ENCODE measurements at places on chromosomes 16 and 17.

DNA sequence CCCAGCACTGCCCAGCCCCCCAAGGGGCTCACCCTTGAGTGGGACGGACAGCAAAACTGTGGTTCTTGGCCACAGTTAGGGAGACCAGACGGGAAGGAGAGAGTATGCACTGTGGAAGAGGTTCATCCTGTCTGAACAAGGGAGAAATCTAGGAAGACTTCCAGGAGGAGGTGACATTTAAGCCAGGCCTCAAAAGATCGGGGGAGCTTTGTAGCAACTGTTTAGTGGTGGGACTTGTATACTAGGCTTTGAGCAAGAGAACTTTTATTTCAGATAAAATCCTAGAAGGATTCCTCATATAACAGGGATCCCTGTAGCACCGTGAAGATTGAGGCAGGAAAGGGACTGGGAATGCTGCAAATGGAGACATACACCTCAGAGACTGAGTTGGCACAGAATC lies 30.8 kb downstream of the SREBF1 start:
- no peak for DNase-seq

DNA sequence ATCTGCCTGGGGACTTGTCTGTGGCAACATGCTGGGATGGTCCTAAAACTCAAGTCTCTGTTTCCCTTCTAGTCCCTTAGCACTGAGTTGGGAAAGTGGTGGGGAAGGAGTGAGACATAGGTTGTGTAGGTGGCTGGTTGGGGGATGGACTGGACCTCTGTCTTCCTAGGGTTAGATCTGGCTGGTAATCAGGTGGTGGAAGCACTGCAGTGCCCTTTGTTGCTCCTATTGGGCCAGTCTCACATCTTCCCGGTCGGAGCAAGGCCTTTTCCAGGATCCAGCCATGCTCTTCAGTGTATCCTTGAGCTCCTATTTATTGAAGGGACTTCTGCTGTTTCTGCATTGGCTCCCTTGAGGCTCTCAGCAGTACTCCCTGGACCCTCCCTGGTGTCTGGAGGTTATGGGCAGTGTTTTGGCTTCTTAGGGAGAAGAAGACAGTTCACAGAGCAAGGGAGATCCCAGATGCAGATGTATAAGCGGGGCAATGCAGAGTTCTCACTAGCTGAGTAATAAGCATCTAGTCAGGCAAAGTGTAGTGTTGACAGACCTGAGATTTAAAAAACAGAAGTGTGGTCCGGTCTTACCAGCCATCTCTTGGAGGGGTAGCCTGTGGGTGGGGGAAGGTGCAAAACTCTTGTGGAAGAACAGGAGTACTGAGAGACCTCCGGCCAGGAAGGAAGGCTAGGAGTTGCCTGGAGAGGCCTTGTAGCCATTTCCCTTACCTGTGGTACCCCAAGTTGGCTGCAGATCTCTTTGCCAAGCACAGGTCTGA lies 1.3 kb upstream of the NUTF2 start:
- no peak for DNase-seq

DNA sequence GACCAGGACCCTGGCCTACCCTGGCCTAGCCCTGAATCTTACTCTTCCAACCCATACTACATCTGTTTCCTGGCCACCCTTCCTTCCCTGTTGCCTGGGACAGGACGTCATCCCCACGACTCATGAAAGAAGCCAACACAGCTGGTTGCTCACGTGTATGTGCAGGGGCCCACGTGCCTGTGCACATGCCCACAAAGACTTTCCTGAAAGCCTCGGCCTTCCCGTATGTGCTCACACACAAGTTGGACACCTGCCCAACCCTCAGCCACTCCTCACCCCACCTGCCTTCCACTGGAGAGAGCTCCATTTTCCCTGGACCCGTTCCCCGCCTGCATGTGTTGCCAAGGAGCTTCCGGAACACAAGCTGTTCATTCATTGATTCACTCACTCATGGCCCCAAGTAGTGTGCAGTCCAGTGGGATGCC lies 7.0 kb downstream of the PLXDC1 start:
- no peak for DNase-seq

- no peak for DNase-seq
Measured at GRCh38 chr17:34318474-34318873, 761 bp upstream of the CCL8 start.

DNA sequence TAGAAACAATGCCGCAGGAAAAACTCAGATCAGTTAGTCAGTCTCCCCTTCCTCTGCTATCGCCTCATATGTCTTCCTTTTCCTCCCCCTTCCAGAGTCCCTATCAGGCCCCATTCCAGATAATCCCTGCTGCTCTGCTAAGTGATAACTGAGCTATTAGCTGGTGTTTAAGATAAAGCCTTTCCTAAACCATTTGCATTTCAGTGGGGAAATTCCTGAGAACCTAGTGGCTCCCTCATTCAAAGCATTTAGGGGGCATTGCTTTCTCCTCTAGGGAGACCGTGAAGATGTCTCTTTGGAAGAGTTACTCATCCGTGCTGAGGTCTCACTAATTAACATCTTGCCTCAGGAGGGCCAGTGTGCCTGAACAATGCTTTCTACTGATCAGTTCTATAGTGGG lies 401.6 kb downstream of the NPIPA7 start:
- no peak for DNase-seq

GRCh38 chr16:54370278-54371040 lies 83.9 kb upstream of the IRX3 start:
- DNase-seq = no peak

GRCh38 chr16:68310774-68311511 lies at the start of the genes PRMT7 and SLC7A6OS:
PRMT7 (plus strand) TSS chr16:68311019; CDS start chr16:68315980, 4,961 bp downstream.
SLC7A6OS (minus strand) TSS chr16:68310946; CDS start chr16:68310926, 20 bp downstream.
- DNase-seq = peak; percentile 87

DNA sequence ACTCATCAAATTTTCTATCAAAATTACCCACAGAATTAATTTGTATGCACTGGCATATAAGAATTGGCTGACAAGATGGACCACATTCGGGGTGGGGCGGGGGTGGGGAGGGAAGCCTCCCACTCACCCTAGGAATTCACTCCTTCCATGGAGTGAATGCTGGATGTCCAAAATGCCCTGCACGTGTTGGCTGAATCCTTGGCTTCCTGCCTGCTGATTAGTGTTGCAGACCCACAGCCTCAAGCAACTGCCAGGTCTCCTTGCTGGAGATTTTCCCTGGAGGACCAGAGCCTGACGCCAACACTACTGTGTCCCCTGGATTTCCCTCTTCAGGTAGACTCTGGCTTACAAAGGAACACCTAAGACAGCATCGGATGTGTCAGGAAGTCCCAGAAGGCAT lies 575.7 kb upstream of the CDH11 start:
- no peak for DNase-seq

DNA sequence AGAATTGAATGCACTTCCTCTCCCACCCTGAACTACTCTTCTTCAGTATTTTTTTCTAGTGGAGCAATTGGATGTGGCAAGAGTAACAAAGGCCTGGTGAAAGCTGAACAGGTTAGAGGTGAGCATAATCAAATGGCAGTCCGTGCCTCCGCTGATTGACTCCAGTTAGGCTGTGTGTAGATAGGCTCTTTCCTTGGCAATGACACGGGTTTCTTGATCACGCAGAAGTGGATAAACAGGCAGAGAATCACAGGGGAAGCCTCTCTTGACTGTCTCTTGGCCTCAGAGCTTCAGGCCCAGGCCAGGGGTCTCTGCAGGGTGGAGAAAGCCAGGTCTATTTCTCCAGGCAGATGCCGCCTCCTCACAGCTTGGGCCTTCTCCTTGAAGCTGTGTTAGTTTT lies 4.2 kb downstream of the CD300LB start:
- DNase-seq = no peak

DNA sequence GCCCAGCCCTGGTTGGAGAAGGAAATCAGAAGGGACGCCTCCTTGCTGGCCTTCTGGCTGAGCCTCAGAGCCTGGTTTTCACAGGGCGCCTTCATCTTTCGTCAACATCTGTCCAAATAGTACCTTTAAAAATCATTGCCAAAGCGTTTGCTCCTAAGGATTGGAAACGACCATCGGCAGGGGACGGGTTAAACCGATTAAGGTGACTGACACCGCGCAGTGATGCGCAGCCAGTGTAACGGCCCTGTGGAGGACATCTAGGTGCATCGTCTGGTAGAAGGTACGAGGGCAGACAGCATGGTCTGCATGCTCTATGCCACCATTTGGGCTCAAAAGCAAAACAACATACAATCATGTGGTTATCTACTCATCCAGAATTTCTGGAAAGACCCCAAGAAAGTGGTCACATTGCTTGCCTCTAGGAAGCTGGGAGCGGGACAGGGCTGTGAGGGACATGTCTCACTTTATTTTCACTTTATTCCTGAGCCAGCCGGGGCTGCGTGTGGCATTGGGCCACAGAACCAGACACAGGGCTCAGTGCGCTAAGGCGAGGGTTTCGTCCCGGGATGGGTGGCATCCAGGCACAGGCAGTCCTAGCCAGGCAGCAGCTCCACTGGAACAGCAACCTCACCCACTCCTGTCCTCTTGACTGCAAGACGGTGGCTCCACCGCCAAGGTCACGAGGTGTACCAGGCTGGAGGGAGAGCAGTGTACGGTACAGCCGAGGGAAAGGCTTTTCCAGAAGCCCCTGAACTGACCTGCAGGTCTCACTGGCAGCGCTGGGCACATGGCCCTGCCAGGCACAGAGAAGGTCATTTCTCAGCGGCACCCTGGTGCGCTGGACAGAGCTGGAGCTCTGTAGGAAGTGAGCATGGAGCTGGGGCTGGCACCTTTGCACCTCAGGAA lies 40.9 kb upstream of the JPH3 start:
- no peak for DNase-seq

Measured in stimulated activated CD4-positive, alpha-beta T cell treated with anti-CD3 and anti-CD28 coated beads, TNF-alpha, amount 100 ng/mL, for 48 hours (primary cell).